Non-pigmented ciliary epithelial cell (primary cell): ENCODE measurements at places on chromosomes 2 and 18.

- DNase-seq = no peak
These were observed 15.0 kb downstream of the TOGARAM2 start for GRCh38 chr2:28995765-28996750.

GRCh38 chr2:8409461-8410260 lies 272.2 kb upstream of the ID2 start:
- no peak for DNase-seq

DNA sequence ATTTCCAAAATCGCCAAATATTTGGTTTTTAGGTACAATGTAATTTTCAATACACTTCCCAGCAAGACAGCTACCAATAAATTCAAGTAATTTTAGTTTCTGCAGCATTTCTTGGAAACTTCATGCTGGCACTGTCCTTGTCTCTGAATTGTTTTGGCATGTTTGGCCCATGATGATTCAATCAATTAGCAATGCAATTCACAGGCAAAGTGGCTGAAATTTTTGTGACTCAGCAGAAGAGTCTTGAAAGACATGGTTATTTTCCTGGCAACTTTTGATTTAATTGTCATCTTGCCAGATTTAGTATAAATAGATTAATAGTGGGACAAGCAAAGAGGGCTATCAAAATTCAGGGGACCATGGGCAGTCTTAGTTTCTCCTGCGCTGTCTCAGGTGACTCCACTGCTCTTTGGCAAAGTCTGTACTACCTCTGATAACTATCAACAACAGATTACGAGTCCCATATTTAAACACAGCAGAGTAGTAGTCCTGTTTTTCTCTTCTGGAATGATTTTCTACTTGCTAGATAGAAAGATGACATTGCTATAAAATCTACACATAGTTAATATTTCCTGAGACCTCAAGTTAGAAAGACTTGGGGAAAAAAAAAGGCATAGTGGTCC lies 88.9 kb upstream of the CYP26B1 start:
- DNase-seq = peak; percentile 48

DNA sequence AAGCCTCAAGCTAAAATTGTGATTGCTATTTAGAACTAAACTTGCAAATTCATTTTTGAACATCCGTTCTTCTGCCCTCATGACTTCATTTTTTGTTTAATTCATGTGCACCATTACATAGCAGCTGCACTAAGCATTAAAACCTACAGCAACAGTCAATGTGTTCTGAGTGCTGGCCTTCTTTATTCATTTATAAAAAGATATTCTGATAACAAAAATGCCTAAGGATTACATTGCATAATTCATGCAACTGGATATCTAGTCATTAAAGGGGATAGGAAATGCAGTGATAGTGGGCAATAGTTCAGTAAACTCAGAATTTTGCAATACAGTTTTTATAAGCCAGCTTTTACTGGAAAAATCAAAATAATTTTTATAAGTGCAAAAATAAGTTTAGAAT lies 294.4 kb upstream of the EPC2 start:
- no peak for DNase-seq

DNA sequence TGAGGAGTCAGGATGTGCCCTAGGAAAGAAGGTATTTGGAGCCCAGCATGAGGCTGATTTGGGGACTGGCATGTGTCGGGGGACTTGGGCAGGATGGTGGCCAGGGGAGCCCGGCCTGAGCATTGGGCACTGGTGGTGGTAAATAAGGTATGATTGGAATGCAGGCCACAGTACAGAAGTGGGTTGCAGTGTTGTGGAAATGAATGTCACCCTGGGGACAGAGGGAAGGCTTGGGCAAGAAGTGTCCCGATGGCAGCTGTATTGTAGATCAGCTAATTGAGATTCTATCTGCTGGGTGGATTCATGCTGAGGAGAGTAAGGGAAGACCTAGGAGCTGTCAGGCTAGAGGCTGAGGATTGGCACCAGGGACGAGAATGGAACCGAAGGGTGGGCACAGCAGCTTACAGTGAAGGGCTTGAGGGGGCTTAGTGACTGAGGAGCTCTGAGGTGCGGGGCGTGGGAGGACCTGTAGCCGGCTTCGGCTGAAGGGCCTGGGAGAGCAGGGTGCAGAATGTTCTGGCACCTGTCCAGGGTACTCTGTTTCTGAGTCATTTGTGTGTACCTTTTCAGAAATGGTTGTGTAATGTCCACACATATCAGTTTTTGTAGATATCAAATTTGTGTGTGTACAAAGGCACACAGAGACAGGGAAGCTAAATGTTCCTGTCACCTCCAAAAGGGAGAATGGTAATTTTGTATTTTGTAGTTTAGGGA lies 170.2 kb downstream of the PRKCE start:
- DNase-seq = peak; percentile 43
